ENCODE measurements at places on chromosomes 1 and 21.
A peak's percentile ranks its signal among the peaks of the same experiment; 100 is the strongest.

DNA sequence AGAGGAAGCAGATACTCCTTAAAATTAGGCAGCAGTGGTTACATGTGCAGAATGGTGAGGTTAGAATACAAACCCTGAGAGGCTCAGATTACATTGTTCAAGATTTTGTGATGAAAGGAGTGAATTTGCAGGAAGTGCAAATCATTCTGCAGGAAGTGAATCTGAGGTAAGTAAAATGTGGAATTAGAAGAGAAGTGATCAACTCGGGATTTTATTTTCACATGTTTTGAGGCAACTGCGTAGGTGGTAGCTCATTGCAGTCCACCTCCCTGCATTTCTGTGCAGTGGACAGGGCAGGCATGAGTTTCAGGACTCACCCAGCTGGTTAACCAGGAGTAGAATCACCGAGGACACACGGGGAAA lies 2.1 kb upstream of the PLA2G2C start:
- DNase-seq, result no peak

DNA sequence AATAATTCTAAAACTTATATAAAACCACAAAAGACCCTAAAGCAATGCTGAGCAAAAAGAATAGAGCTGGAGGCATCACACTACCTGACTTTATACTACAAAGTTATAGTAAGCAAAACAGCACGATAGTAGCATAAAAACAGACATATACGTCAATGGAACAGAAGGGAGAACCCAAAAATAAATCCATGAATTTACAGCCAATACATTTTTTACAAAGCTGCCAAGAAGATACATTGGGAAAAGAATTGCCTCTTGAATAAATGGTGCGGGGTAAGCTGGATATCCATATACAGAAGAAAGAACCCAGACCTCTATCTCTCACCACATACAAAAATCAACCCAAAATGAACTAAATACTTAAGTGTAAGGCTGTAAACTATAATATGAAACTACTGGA lies 51.3 kb upstream of the KRTAP11-1 start:
- DNase-seq, result no peak

DNA sequence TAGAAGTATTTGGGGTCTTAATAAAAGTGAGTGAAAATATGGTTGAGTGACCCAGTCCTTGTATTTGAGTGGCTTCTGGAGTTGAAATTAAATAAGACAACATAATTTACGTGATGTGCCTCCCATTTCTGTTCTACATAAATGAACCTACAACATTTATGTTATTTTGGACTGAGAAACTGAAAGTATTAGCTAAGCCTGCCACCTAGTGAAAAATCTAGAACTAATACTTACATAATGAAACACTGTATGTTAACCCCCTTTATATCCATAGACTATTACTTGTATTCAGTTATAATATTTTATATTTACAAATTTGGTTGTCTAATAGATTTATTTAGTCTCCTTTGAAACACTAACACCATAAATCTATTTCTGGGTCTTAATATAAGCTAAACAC lies 298.9 kb downstream of the KCNT2 start:
- no peak for DNase-seq

GRCh38 chr1:181508486-181509165 lies 25.3 kb downstream of the CACNA1E start:
- no peak for DNase-seq

- DNase-seq, result no peak
Observed at GRCh38 chr1:102858695-102859094, 249.6 kb downstream of the COL11A1 start.

DNA sequence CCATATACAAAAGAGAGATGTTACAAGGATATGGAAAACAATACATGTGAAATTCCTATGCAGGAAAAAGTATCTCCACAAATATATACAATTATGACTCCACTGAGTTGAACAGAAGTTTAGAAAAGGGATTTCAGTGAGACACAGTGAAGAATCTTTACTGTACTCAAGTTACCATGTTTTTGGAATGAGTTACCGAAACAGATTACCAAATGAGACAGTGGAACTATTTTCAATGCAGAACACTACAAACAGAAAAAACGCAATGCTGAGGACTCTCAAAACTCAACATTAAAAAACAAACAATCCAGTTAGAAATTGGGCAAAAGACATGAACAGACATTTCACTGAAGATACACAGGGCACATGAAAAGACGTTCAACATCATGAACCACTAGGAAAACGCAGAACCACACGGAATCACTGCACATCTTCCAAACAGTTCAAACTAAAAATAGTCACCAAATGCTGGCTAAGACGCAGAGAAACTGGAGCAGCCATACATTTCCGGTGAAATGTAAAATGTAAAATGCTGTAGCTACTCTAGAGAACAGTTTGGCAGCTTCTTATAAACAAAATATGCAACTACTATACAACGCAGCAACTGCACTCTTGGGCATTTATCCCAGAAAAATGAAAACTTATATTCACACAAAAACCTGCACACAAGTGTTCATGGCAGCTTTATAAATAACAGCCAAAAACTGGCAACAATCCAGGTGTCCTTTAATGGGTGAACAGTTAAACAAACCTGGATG lies 118.7 kb downstream of the UBR4 start:
- no peak for DNase-seq

GRCh38 chr1:171267391-171267790 lies 19.1 kb downstream of the FMO1 start:
- no peak for DNase-seq

GRCh38 chr1:39564941-39565340 lies 11.6 kb downstream of the PABPC4 start:
- no peak for DNase-seq

GRCh38 chr1:226731257-226731893 lies 7.7 kb downstream of the ITPKB start:
- no peak for DNase-seq

GRCh38 chr21:27795418-27795817 lies 828.5 kb upstream of the ADAMTS5 start:
- no peak for DNase-seq

DNA sequence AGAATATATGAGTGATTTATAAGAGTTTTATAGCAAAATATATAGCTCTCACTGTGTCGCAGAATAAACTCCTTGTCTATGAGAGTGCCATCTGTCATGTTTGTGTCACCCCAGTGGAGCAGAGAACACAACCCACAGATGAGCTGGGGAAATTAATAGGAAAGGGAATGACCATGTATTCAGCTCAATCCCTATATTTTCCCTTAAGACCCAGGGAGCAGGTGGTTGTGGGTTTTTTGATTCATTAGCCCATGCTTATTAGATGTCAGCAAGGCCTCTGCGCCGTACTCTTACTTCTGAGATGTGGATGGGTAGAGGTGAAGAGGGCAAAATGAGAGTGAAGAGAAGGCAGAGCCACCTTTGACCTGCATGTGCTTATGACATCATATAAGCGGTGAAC lies 4.1 kb upstream of the GREM2 start:
- no peak for DNase-seq

- no peak for DNase-seq
Observed at GRCh38 chr1:46517010-46517600, 27.5 kb downstream of the DMBX1 start.

- no peak for DNase-seq
Observed at GRCh38 chr1:4634793-4635406, 19.5 kb upstream of the AJAP1 start.

- no peak for DNase-seq
Observed at GRCh38 chr1:80594013-80594412, 1206.7 kb upstream of the ADGRL2 start.

- peak; percentile 26 for DNase-seq
Observed at GRCh38 chr1:52403566-52404115, 582 bp downstream of the ORC1 start.

DNA sequence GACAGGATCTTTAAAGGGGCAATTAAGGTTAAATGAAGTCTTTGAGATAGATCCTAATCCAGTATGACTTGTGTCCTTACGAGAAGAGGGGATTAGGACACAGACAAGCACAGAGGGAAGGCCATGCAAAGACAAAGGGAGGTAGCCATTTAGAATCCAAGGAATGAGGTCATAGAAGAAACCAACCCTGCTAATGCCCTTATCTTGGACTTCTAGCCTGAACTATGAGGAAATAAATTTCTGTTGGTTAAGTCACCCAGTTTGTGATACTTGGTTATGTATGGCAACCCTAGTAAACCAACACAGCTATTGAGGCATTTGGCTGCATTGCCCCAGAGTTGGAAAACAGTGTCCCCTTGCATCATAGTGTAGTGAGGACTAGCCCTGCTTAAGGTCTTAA lies 121.3 kb downstream of the MAST2 start:
- DNase-seq, result no peak

DNA sequence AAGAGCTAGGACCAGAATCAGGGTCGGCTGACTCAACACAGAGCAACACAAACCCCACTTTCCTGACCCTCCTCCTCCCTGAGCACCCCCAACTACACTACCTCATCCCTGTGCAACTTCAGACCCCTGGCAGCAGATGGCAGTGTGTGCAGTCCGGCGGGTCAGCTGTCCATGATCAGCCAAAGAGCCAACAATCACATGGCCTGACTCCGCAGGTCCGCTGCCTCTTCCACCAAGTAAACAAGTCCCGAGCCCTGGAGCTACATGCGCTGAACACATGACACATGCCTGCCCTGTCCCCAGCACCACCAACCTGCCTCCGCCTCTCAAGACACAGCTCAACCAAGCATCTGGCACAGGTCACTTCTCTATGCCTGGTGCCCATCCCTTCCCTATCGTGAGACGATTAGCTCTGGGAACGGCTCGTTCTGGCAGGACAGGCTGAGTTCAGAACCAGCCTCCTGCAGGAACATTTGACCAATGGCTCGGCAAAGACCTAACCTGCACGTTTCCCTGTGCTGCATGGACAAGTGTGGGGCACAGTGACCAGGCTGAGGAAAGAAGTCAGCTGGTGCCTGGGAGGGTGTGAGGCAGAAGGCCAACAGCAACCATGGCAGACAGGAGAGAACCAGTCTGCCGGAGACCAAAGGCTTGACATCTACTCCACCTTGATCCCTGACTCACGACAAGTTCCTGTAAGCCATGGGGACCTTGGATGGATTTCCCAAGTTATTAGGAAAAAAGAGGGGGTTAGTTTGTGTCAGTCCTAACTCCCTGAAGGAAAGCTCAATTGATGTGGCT lies 60.3 kb downstream of the CD46 start:
- no peak for DNase-seq
